Activated T-cell treated with anti-CD3 and anti-CD28 coated beads, Interleukin-2, amount 50 U/mL, for 4 hours (primary cell): ENCODE measurements at places on chromosomes 4 and X. TPM values are rescaled to one million over a fixed set of nuclear protein-coding genes. Genes with fewer than 3 reads are reported as not detected.

ATP1B4 gene
- 0.03 TPM for total RNA-seq

PABPC1L2B gene
- total RNA-seq, result not detected

TMEM255A gene
- not detected for total RNA-seq

CT83 gene
- not detected for total RNA-seq

GRCh38 chr4:119526786-119527550 is 101.6 kb downstream of the PDE5A start:
- DNase-seq, result no peak
